ENCODE measurements at places on chromosomes 2 and 18.

GRCh38 chr2:218218268-218219185 lies 1.5 kb downstream of the ARPC2 start:
- no peak for DNase-seq

GRCh38 chr18:8959551-8960135 lies 142.9 kb upstream of the NDUFV2 start:
- DNase-seq: peak; percentile 67

GRCh38 chr2:235468978-235469655 lies 24.7 kb upstream of the AGAP1 start:
- no peak for DNase-seq

GRCh38 chr2:120938045-120938771 lies 202.5 kb downstream of the GLI2 start:
- DNase-seq: no peak

DNA sequence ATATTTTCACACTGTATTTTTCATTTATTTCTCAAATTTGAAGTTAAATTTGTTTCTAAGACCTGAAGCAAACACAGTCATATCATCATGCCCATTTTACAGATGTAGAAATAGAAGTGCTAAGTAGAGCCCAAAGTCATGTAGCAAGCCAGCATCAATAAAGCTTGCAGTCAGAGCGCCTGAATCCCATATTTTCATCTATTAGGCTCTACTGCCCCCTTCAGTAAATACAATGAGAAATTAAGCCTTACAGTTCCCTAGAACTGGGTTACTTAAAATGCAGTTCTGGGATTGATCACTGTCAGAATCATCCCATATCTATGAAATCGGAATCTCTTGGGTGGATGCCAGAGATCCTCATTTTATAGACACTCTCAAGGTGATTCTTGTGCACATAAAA lies 419.9 kb downstream of the TGIF1 start:
- peak; percentile 53 for DNase-seq

GRCh38 chr18:4251873-4252272 lies 203.2 kb downstream of the DLGAP1 start:
- DNase-seq: no peak

- no peak for DNase-seq
Observed at GRCh38 chr2:919672-920071, 31.0 kb upstream of the SNTG2 start.

GRCh38 chr2:70789304-70790135 lies 923 bp downstream of the FIGLA start:
- peak; percentile 75 for DNase-seq

DNA sequence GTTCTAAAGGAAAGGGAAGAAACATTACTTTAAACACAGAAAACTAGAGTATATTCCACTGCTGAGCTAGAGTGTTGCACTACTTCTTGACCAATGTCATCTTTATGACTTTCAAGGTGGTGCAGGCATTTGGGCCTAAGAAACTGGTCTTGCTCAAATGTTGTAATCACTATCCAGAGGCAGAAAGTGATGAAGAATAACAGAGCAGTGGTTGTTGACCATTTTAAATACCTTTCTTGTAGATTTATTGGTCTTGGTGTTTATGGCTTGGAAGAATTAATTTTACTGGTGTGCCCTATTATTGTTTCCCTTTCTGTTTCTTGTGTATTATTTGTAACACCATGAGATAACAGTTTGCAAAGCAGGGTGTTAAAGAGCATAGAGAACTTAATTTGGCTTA lies 56.9 kb upstream of the SCN7A start:
- DNase-seq: no peak

DNA sequence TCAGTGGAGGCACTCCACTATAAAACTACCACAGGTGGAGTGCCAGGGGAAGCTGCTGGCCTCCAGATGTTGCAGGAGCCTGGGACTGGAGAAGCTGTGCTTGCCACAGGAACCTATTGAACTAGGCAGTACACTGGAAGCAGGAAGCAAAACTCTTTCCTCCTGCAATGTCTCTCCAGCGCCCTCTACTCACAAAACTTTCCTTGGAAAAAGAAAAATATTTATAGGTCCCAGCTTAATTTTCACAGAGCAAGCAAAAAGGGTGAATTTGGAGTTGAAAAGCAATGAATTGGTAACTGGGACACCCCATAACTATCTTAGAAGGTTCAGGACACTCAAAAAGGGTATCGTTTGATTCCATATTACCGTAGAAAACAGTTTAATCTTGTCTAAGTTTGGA lies 33.2 kb upstream of the REEP1 start:
- DNase-seq: no peak

Data from NCI-H146 (cell line).